ENCODE measurements at places on chromosomes 11 and 22. TPM values are rescaled to one million over a fixed set of nuclear protein-coding genes. Genes with fewer than 3 reads are reported as not detected.
A peak's percentile ranks its signal among the peaks of the same experiment; 100 is the strongest.

Gene SMIM35
- not detected for total RNA-seq

DNA sequence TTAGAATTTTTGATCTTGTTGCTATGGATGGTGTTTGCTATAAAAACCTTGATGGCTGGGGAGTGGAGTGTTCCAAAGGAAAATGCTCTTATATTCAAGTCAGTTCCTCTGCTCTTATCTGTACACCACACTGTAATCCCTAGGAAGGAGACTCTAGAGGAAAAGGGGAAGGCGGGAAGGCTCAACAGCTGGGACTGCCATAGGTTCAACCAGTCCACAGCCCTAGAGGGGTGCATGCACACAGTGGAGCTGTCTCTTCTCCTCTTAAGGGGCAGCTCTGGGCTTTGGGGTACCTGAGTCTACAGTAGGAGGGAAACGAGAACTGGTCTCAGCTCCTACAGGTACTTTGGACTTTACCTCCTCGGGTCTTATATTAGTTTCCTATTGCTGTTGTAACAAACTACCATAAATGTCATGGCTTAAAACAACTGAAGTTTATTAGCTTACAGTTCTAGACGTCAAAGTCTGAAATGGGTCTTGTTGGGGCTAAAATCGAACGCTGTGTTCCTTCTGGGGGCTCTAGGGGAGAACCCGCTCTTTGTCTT, 77.2 kb upstream of the ZBED5 start:
- peak; percentile 69 for DNase-seq

GRCh38 chr11:128552783-128553661, 34.3 kb downstream of the ETS1 start:
- DNase-seq: peak; percentile 83

GRCh38 chr11:15985127-15985859, 371.1 kb downstream of the SOX6 start:
- no peak for DNase-seq

DNA sequence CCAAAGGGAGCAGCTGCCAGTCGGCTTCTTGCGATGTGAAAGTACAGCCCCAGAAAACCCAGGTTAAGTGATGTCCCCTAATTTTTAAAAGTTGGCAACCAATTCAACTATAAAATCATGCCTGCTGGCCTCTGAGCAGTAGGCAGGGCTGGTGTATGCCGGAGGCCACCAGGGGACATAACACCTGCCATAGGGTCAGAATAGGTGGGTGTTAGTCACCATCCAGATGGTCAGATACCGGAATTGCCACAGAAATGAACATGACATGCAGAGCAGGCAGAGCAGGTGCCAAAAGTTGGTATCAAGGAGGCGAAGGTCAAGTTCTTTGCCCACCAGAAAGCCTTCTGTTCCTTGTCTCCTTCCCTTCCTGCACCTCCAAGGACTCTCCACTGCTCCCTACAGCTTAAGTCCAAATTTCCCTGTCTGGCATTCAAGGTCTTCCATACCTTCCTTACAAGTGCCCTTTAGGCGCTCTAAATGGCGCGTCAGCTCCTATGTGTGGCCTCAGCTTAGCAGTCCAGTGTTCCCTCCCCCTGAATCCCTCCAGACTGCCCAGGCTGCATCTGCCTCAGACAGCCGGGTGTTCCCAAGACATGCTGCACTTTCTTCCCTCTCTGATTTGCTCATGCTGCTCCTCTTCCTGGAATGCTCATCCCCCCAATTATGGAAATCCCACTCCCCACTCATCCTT, 45.1 kb downstream of the PTPRJ start:
- DNase-seq: no peak

Gene GGTLC2
- not detected for total RNA-seq

- no peak for DNase-seq
Observed at GRCh38 chr11:44727114-44727372, 281 bp downstream of the TSPAN18 start.

DNA sequence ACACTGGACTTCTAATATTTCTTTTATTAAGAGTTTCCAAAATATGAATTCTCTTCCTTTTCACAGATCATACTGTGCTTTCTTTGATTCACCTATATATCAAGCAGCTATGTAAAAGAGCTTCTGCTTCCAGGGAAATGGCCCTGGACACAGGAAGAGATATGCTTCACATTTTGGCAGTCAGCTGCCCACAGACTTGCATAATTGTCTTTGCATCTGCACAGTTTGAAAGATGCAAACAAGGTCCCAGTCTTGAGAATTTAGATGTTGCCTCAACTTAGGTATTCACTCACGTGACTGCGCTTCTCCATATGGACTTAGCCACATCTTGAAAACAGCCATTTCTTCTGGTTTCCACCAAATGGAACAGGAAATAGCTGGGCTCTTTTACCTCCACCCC, 92.3 kb upstream of the POU2AF2 start:
- no peak for DNase-seq

Gene LRRN4CL
- 9.7 TPM for total RNA-seq

Gene DBX1
- not detected for total RNA-seq

Gene PGR
- 1.7 TPM for total RNA-seq

GRCh38 chr11:119673759-119674336, 55.2 kb downstream of the NECTIN1 start:
- peak; percentile 81 for DNase-seq

GRCh38 chr11:124865902-124866851, 945 bp downstream of the ROBO3 start:
- peak; percentile 74 for DNase-seq

Gene MGAT3
- total RNA-seq: 5.0 TPM

DNA sequence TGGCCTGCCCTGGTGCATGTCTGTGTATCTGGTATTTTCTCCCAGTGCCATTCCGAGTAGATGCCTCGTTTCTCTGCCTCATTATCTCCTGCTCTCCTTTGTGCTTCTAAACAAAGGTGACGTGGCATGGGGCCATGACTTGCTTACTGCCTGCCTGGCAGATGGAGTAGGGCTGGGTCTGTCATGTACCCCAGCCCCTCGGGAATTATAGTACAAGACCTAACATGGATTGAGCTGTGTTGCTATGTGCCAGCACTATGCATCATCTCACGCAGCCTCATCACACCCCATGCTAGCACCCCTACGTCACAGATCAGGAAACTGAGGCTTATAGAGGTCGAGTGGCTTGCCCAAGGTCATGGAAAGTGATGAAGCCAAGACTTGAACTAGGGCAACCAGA, 88.1 kb downstream of the GALNT18 start:
- no peak for DNase-seq

DNA sequence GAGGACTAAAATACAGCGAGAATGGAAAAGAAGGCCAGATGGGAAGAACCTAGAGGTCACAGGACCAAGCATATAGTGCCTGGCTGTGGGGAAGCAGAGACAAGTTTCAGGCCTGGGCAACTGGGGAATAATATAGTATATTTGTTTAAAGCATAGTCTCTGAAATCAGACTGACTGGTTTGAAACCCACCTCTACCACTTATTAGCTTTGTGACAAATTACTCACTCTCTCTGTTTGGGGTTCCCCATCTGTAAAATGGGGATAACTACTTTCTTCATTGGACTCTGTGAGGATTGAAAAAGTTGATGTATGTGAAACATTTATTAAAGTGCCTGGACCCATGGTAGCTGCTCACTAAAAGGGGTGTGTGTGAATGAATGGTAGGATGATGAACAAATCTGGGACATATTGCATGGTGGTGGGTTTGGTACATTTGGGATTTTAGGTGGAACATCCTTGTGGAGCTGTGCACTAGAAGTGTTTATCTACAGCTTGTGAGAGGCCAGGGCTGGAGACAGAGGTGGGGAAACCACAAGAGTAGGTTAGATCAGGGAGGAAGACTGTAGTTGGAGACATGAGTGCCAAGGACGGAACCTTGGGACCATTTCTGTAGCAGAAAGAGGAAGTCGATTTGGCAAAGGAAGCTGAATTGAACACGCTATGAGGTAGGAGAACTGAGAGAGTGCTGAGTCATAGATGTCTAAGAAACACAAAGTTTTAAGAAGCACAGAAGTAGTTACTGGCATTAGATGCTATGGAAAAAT, 52.6 kb downstream of the SWAP70 start:
- no peak for DNase-seq

DNA sequence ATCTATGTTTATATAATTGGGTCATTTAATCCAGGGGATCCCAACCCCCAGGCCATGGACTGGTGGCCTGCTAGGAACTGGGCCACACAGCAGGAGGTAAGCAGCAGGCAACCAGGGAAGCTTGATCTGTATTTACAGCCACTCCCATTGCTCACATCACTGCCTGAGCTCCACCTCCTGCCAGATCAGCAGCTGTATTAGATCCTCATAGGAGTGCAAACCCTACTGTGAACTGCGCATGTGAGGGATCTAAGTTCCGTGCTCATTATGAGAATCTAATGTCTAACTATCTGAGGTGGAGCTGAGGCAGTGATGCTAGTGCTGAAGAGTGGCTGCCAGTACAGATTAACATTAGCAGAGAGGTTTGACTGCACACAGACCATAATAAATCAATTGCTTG, 32.8 kb downstream of the MS4A2 start:
- DNase-seq: no peak

DNA sequence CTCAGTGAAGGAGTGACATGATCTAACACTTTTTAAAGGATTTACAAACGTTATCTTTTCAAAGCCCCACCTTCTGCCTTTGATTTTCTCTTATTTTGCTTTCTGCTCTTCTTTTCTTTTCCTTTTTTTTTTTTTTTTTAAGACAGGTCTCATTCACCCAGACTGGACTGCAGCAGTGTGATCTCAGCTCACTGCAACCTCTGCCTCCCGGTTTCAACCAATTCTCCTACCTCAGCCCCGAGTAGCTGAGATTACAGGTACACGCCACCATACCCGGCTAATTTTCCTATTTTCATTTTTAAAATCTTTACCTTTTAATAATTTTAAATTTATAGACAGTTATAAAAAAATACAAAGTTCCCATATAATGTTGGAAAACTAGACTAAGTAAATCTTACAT, 63.7 kb upstream of the RPS13 start:
- no peak for DNase-seq

- DNase-seq: no peak
Observed at GRCh38 chr11:3885855-3886254, 30.4 kb downstream of the STIM1 start.

- peak; percentile 53 for DNase-seq
Observed at GRCh38 chr11:125315079-125315740, 150.7 kb downstream of the PKNOX2 start.

Gene SPDYC
- not detected for total RNA-seq

Gene LZTR1
- 94.4 TPM for total RNA-seq
